AG08395 (cell line): ENCODE measurements at places on chromosomes 5 and 9.

- DNase-seq = no peak
These were observed 169.3 kb downstream of the CDC42SE2 start for GRCh38 chr5:131433109-131433508.

- peak; percentile 14 for DNase-seq
These were observed 9.9 kb downstream of the TEK start for GRCh38 chr9:27118916-27119315.

DNA sequence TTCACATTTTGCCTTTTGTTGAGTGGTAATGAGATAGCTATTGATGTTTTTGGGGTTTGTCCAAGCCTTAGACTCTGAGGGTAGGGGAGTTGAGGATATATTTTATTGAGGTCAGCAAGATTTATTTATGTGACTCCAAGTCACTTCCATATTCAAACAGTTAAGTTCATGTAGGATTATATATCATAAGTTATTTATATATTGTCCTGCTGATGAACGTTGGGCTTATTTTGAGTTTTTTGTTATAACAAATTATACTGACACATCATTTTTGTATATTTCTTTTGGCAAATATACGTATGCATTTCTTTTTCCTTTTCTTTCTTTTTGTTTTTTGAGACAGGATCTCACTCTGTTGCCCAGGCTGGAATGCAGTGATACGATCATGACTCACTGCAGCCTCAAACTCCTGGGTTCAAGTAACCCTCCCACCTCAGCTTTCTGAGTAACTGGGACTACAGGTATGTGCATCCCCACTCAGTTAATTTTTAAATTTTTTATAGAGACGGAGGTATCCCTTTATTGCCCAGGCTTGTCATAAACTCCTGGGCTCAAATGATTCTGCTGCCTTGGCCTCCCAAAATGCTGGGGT lies 23.5 kb upstream of the IL12B start:
- no peak for DNase-seq

GRCh38 chr5:78899922-78900362 lies 85.2 kb downstream of the ARSB start:
- peak; percentile 38 for DNase-seq

DNA sequence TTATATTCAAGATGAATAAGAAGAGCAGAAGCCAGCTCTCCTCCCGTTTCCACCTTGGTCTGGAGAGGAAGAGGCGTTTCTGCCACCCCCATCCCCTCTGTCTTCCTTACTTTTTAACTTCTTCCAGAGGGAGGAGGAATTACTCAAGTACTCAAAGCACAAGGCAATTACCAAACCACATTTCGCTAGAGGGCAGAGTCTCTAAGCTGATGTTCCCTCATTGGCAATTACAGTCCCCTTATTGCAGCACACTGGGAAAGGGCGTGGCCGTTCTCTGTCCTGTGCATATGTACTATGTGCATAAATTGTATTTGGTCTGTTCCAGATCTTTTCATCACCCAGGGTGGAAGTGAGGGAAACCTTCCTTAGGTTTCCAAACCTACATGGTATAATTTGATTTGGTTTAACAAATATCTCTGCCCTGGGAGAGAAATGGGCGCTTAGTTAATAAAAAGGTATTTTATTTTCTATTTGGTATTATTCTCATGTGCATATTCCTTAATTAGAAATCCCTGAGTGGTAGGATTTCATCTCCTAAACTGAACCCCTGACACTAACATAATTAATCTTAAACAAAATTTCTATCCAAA lies 29.8 kb upstream of the ALDOB start:
- peak; percentile 77 for DNase-seq

- no peak for DNase-seq
These were observed 21.4 kb downstream of the UGCG start for GRCh38 chr9:111917980-111918379.

GRCh38 chr9:92633614-92634278 lies 36.2 kb downstream of the IPPK start:
- no peak for DNase-seq

GRCh38 chr5:149839761-149840160 lies 104.8 kb downstream of the PDE6A start:
- no peak for DNase-seq

- no peak for DNase-seq
These were observed 126.7 kb upstream of the PTGER4 start for GRCh38 chr5:40552981-40553380.
